Stimulated activated CD4-positive, alpha-beta T cell treated with anti-CD3 and anti-CD28 coated beads, Interleukin-1b, Interleukin-23, amount 100 ng/mL, for 24 hours (primary cell): ENCODE measurements at places on chromosomes 1 and 21.

- no peak for DNase-seq
These were observed 199.8 kb downstream of the USH2A start for GRCh38 chr1:216223486-216223885.

- DNase-seq, result no peak
These were observed 13.0 kb upstream of the ELAVL4 start for GRCh38 chr1:50095716-50096115.

GRCh38 chr1:55640708-55641473 is 425.7 kb upstream of the USP24 start:
- DNase-seq, result no peak

DNA sequence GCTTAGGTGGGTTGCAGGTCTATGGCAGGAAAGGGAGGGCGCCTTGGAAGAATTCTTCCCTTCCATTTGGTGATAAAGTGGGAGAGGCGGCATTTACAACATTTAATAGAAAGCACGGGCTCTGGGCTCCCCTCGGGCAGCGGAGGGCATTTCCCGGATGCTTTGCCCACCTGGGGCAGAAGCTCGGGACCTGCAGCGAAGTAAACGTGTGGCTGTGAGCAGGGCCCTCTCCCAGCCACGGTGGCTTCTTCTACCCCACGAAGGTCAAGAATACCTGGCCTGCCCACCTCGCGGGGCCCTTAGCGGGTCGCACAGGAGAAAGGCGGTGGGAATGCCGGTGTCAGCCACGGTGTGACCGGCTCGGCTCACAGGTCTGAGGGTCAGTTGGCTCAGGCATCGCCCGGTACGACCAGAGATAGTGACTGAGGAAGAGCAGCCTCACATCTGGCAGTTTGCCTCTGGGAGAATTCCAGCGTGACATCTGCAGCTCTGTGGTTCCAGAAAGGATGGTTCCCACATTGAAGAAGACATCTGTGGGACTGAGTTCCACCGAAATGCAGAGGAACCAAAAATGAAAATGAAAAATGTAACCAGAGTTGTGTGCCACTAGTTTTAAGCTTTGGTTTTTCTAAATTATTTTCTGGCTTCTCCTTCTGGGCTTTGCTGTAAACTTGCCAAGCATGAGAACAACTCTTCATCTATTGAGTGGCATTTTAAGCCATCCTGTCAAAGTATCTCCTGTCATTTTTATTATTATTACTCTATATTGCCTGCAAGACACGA is 720 bp upstream of the F3 start:
- no peak for DNase-seq

- DNase-seq, result no peak
These were observed 63.1 kb upstream of the TNFSF4 start for GRCh38 chr1:173270243-173270642.

DNA sequence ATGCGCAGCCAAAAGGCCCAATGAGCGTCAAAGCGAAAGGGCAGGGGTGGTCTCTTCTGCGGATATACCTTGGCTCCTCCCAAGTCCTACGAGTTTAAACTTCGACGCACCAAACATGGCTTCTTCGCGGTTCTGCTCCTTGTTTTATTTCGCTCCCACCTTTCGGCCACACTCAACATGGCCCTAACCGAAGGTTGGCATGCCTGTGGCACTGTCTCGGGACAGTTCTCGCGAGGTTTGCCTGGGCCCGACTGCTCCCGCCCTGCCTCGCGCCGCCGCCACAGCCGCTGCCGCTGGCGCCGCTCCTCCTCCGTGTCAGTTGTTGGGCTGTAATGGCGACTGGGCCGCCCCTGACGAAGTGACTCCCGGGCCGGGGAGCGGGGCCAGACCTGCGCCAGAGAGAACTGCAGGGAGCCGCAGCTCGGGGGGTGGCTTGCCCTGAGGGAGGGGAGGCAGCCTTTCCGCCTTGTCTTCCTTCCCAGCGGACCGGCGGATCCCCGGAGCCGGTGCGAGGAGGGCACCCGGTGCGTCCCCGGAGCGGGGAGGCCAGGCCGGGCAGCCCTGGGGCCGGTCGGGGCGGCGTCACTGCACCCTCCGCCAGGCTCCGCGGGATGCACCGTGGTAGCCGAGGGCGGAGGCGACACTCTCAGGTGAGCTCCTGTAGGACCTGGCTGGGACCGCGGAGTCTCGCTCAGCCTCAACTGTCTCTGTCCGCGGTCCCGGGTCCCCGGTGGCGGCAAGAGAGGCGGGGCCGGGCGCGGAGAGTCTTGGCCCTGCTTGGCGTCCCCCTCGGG is at the start of gene CEP350:
TSS of gene CEP350 (plus strand) at position 318 of the 794 bp plus-strand sequence. CDS start 31,372 bp downstream, outside the sequence.
- peak; percentile 92 for DNase-seq

DNA sequence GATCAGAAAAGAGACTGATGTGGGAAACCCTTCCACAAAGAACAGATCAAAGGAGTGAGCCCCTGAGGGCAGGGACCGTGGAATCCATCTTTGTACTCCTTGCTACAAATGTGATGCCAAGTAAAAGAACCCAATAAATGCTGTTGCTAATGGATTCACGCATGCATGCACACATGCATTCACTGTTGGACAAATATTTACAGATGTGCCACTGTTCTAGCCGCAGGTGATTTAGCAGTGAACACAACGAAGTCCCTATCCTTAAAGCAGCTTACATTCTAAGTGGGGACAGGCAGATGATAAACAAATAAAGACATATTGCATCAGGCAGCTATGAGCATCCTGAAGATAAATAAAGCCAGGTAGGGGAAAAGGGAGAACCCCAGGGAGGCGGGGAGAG is 67.8 kb downstream of the ITPKB start:
- no peak for DNase-seq
